ENCODE measurements at places on chromosomes 1 and 21.

DNA sequence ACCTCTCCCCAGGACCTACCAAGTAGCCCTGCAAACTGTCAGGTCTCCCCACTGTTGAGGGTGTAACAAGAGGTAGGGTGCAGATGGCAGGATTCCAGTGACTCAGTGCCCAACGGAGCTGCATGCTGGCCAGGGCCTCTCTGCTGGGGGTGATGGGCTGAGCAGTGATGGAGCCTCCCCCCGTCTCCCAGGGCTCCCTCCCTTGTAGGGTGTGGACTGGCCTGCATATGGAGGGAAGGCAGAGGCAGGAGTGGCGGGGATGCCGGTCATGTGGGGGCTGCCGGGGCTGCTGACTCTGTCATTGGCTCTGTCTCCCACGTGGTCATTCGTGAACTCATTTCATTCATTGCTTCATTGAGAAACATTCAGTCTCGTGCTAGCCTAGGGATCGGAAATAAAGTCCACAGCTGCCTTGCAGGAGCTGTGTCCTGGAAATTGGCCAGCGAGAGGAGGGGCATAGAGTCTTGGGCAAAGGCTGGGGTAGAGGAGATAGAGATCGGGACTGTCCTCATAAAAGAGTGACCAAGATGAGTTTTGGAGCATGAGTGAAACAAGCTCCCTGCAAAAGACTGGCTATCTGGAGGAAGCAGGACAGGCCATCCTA lies 22.9 kb upstream of the DISP3 start:
- DNase-seq: no peak

DNA sequence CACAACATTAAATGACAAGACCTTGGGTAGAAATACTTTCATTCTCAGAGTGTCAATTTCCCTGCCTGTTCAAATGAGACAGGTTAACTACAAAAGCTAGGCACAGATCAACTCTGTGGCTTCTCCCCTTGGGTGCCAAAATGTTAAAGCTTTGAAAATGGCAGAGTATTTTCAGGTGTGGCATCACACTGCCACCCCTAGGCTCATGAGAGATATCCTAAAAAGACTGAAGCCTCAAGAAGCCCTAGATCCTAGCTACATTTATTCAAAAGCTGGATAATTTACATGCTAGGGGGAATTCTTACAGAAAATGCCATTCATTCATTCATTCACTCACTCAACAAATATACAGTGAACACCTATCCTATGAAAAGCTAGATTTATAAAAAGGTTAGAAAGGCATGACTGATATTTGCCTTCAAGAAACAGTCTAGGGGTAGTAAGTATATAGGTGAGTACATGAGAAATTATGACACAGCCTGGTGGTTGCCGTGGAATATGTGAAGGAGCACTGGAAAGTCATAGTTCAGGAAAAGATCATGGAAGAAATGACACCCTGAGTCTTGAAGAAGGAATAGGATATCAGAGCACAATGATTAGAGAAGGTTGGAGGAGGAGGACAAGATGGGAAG lies 15.9 kb upstream of the RAB4A start:
- no peak for DNase-seq

- no peak for DNase-seq
These were observed 49.2 kb downstream of the COQ8A start for GRCh38 chr1:226989085-226989920.

DNA sequence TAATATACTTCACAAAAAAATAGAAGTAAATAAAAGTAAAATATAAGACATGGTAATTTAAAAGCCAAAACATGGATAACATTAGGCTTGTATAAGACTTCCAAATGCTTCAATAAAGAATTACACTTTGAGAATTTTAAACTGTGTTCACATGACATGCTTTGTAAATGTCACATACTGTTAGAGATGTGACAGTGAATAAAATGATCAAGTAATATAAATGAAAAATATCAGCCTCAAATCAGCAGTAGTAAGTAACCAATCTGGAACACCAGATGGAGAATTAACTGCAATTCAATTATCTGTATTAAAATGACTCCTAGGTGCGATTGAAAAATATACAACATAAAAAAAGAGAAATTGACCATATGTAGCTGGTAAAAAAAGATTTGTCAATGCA lies 1260.8 kb downstream of the BRINP3 start:
- no peak for DNase-seq

DNA sequence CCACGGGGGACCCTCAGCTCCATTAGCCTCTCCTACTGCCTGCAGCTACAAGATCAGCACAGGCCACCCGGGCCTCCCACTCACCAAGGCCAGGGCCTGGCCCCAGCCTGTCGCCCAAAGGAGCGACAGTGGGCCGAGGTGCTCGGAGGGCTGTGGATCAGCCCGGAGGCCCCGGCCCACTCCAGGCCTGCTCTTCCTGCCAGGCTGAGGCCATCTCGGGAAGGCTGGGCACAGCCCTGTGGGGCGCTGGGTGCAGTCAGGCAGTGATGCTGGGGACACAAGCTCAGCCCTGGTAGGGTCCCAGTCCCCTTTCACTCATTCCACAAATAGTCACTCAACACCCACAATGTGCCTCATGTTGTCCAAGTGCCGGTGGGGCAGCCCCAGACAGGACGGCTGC lies 58.8 kb downstream of the CASZ1 start:
- DNase-seq: no peak

GRCh38 chr1:4752059-4752458 lies 97.7 kb downstream of the AJAP1 start:
- DNase-seq: no peak

GRCh38 chr1:41618871-41619270 lies 134.4 kb upstream of the EDN2 start:
- no peak for DNase-seq

DNA sequence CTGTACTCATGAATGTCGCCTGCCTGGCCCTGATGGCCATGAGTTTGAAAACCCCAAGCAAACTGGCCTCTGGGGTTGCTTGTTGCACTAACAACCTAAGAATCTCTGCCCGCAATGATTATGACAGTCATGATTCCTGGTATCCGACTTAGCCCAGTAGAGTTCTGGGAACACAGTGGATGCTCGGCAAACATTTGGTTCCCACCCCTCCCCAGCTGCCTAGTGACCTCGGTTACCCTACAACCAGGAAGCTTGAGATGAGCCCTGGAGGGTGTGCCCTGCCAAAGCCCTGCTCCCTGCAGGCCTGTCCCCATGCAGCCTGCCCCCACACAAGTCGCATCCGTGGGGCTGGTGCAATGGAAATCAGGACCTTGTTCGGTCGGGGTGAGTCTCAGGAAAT lies 76.0 kb upstream of the ZBTB40 start:
- DNase-seq: no peak

DNA sequence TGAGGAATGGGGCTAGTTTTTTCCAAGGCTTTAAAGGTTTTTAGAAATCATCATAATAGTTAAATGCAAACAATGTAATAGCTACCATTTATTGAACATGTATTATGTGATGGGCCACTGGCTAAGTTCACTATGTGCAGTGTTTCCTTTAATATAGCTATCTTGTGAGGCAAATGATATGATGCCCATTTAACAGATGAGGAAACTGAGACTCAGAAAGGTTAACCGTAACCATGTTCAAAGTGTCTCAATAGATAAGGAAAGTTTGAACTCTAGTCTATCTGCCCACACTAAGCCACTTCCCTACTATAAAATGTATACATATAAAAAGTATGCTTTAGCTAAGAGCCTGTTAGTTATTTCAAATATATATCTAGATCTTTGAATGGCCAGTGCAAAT lies 64.8 kb downstream of the GNG12 start:
- no peak for DNase-seq

- no peak for DNase-seq
These were observed 190.5 kb downstream of the APP start for GRCh38 chr21:25979845-25980616.

GRCh38 chr1:93995837-93996536 lies 86.8 kb upstream of the GCLM start:
- DNase-seq: no peak
